ENCODE measurements at places on chromosomes 6 and 20. TPM values are rescaled to one million over a fixed set of nuclear protein-coding genes. Genes with fewer than 3 reads are reported as not detected.

PTCHD4 gene
- not detected for total RNA-seq

SLC18B1 gene
- 19.3 TPM for total RNA-seq

IL20RA gene
- not detected for total RNA-seq

NR2E1 gene
- total RNA-seq = not detected

ZC2HC1B gene
- not detected for total RNA-seq

SLC26A8 gene
- total RNA-seq = not detected

DNA sequence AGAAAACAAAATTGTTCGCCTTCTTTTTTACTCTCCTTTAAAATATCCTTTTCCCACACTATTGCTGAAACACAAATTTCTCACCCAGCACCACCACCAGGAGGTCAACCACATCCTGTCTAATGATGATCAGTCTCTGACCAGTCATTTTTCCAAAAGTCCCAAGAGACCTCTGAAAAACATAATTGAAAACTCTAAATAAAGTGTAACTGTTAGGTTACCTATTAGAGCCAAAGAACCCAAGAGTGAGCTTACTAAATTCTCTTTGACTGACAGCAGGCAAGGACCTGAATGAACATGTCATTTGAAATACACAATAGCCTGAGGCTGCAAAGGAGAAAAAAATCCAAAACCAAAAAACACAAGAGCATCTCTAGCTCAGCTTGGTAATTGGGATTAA, 735.4 kb downstream of the CBLN4 start:
- DNase-seq = no peak

GRCh38 chr20:62555642-62556420, 80.0 kb upstream of the GATA5 start:
- no peak for DNase-seq

DNA sequence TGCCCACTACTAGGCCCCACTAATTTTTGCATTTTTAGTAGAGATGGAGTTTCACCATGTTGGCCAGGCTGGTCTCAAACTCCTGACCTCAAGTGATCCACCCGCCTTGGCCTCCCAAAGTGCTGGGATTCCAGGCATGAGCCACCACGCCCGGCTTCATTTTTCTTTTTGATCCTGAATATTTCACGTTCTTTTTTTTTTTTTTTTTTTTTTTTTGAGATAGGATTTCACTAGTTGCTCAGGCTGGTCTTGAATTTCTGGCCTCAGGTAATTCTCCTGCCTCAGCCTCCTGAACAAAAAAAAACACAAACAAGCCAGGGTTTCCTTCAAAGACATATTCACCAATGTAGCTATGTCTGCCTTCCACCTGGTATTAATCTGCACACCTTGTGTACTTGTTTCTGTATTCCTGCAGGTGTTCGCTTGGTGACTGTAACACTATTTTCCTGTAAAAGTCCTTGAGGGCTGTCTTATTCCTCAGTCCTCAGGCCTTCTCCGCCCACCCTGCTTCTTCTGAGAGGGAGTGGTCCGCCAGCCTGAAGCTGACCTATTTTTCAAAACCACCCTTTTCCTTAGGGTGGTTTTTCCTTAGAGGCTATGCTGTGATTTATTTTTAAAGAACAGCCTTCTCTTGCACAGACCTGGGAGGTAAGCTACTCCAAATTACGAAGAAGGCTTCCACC, 36.1 kb upstream of the PNRC1 start:
- no peak for DNase-seq

DNA sequence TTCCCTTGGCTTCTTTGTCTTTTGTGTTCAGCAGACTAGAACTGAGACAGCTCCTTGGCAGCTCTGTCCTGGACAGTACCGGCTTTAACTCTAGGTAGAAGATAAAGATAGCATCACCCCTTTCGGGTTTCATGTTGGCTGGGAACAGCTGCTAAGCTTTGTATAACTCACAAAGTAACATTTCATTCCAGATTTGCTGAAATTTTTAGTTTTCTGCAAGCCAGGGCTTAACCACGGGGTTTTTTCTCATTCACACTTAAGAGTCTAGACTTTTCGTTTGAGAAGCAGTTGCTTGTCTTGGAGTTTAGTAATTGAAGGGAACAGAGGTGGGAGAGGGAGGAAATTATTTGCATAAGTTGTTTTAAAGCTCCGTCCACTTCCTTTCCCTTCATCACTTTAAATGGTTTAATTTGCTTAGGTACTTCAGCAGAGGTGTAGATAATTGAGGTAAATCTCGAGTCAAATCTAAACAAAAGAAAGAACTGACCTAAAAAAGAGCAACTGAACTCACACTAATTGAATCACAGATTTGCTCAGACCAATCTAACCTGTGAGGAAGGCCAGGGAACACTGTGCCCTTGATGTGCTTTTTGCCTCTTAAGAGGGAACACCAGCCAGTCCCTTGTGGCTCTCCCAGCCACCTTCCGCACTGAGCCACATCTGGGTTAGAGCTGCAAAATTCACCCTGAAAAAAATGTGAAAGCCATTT, 48.3 kb downstream of the RREB1 start:
- DNase-seq = no peak

GRCh38 chr6:107124934-107125348, 9.6 kb upstream of the BEND3 start:
- DNase-seq = no peak

GRCh38 chr6:117483004-117483644, 650 bp downstream of the DCBLD1 start:
- DNase-seq = peak; percentile 12

- no peak for DNase-seq
These were observed 147.3 kb downstream of the LAMA2 start for GRCh38 chr6:129030215-129030614.

DNA sequence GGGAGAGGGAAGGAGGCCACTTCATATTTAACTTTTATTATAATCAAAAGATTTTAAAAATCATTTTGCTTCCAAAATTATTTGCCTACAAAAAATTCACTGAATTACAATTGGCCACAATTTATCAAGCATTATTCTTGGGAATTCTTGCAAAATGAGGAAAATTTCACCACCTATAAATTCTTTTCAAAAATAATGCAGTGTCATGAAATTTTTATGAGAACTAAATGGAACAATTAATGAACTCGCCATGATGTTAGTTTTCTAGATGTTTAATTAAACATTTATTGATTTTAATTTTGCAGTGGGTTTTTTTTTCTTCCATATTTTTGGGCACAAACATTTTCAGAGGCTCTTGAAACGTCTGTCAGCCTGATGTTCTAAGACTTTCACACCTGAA, 5.8 kb upstream of the ZBP1 start:
- DNase-seq = no peak

DNA sequence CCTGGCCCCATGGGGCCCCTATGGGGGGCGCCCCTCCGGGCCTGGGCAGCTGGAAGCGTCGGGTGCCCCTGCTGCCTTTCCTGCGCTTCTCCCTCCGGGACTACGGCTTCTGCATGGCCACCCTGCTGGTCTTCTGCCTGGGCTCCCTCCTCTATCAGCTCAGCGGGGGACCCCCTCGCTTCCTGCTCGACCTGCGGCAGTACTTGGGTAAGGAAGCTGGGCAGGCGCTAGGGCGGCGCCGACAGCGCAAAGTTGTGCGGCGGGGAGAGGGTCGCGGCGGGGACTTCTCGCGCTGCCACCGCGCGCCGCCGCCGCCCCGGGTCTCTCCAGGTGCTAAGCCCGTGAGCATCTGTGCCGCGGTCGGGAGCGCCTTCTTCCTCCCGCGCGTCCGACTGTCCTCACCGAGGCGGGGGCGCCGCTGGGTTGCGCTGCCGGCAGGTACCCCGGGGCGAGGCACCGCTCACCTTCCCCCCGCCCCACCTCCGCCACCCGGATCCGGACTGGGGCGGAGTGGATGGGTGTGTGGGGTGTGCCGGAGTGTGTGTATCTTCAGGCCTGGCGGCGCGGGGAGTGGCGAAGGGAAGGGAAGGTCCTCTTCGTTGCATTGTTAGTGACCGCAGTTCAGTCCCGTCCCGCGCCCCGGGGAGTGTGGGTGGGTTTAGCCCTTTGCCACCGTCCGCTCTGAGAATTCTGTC, 788 bp downstream of the UST start:
- peak; percentile 37 for DNase-seq

GRCh38 chr6:168938546-168938945, 315.1 kb downstream of the THBS2 start:
- DNase-seq = no peak

GRCh38 chr6:111494951-111495635, 12.1 kb upstream of the REV3L start:
- DNase-seq = no peak

DNA sequence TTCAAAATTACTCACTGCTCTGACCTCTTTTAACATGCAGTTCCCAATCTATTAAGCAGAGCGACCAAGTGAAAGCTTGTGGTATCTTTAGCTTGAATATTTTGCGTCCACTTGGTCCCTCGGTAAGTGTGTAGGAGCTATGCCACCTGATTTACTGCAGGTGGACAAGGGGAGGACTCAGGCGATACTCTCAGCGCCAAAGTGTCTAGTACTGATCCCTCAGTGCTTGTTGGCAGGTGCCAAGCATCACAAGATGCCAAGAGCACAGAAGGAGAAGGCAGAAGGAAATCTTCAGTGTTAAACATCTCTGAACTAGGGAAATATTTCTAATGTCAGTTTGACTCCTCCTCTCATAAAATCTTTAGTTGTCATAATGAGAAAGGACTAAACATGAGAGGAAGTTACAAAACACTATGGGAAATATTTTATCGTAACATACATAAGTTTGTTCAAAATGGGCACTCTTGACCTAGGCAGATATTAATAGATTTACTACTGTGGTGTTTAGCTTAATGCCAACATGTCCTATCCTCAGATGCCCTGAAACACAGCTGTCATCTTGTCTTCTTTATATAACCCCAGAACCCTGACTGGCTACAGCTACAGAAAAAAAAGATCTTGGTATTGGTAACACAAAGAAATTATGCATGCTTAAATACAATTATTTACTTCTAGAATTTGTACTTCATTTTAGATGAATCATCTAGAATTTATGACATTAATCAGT, 19.5 kb downstream of the NHLRC1 start:
- no peak for DNase-seq

- peak; percentile 97 for DNase-seq
These were observed at the start of gene ATP5F1E for GRCh38 chr20:59032023-59032712. Gene ATP5F1E, minus strand, starts transcription at chr20:59032335. Its CDS starts 84 bp downstream, at chr20:59032251.

DNA sequence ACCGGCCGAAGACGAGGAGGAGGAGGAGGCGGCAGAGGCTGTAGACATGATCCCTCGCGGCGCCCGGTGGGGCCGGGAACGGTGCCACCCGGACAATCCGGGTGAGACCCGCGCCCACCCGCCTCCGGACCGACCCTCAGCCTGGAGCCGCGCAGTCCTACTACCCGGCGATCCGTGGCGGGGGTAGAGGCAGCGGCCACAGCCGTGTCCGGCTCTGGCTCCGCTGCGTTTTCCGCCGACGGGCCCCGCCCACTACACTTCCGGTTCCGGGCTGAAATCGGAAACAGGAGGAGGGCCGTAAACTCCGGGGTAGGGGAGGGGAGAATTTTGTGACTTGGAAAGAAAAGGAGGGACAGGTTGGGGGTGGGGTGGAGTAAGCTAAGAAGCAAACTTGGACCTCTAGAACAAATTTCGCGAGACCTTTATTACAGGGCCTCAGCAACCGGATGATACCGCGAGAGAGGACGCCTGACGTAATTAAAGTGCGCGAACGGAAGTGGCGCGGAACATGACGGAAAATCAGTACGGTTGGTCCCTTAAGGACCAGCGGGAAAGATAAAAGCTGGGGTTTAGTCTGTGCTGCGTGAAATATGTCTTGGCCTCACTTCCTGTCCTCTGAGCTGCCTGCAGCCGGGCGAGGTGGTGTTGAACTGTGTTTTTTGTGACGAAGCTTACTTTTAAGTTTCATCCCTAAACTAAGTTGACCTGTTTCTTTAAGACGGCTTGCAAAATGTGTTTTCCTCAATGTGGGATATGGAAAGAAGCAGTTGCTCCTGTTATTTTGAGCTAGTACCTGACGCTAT, at the start of gene MAP3K7:
TSS of gene MAP3K7 (minus strand) at position 237 of the 803 bp plus-strand sequence. CDS start at position 48, 189 bp downstream.
- DNase-seq = peak; percentile 90

GRCh38 chr6:10722570-10722819, 375 bp upstream of the TMEM14C start:
- DNase-seq = no peak

- DNase-seq = no peak
These were observed 30.7 kb downstream of the TRAM2 start for GRCh38 chr6:52546192-52546591.

GRCh38 chr6:67541586-67541985, 1093.5 kb upstream of the ADGRB3 start:
- no peak for DNase-seq

GRCh38 chr6:35139924-35140638, 1.1 kb downstream of the TCP11 start:
- peak; percentile 41 for DNase-seq
